ENCODE measurements at places on chromosomes 12 and 14.
A peak's percentile ranks its signal among the peaks of the same experiment; 100 is the strongest.

DNA sequence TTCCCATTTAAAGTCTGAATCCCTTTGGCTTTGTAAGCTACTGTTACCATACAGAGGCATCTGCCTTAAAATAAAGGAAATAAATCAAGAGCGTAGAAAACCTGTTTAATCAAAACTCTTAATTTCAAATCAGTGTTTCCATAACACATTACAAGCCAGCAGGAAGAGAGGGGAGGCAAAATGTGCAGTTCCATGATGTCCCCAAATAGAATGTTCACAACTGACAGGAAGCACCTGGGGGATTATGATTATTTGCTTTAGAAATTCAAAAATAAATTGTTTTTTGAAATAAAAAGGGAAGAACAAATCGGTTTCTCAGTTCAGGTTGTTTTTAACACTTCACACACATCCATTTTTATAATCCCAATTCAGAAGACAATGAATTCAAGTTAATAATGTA, 21.4 kb downstream of the SOCS2 start:
- no peak for DNase-seq

GRCh38 chr12:94280063-94280462, 131.7 kb downstream of the PLXNC1 start:
- DNase-seq: no peak

GRCh38 chr14:74080820-74081460, 3.3 kb downstream of the ALDH6A1 start:
- DNase-seq: no peak

DNA sequence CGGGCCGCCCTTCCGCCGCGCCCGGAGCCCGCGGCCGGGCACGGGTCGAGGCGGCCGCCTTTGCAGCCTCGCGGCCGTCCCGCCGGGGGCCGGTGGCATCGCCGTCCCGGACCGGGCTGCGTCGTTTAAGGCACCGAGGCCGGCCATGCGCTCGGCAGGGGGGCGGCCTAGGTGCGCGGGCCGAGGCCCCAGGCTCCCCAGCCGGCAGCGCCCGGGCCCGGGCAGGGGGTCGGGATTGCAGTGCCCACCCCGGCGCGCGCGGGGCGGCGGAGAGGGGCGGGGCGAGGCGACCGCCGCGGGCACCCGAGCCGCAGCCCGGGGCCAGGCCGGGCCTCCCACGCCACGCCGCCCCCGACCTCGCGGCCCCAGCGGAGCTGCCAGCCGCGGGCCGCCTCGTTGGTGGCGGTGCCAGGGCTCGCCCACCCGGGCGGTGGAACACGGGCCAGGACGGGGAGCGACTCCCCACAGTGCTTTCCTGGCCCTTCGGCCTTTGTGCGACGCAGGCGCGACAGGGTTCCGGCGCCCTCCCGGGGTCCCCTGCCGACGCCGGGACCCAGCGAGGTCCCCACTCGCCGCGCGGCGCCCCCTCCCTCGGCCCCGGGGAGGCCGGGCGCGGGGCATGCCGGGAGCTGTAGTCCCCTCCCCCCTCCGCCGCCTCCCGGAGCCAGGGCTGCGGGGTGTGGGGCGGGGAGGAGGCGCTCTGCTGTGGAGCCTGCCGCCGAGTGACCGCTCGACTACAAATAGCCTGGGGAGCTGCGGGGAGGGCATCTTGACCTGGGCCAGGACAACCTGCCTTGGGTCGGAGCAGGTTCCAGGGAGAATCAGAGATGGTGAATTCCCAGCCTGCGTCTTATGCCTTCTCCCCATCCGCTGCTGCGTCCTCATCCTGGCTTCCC, 769 bp downstream of the FKBP4 start:
- peak; percentile 56 for DNase-seq

DNA sequence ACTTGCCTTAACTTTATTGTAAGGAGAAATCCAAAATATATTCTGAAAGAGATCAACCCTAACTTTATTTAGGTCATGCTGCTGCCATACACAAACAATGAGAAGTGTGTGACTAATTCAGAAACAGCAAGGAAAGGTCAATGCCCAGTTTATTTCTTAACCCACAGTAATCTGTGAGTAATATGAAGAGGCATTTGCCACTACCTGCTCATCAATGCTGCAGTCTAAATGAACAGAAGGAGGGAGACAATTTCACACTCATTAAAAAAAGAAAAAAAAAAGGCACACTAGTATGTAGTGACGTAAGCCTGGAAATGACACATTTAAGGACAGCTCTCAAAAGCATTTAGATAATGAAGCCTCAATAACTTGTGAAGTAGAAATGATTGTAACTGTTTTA, 90.5 kb upstream of the FOXN3 start:
- DNase-seq: peak; percentile 14

- DNase-seq: no peak
These were observed 13.2 kb upstream of the CDH24 start for GRCh38 chr14:23070262-23071129.

DNA sequence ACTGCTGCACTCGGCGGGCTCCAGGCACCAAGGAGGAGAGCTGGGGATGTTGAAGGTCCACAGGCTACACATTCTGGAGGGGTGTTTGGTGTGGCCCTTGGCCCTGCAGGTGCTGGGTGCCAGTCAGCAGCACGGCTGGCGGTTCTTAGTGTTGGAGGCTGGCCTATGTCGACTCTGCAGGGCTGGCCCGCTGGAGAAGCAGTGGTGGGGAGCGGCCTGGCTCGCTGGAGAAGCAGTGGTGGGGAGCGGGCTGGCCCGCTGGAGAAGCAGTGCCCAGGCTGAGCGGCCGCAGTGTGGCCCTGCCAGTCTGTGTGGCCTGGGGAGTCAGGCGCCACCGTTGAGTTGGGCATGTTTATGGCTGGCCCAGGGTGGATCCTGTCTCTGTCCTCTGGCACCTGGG, 27.3 kb downstream of the MTA1 start:
- no peak for DNase-seq

- DNase-seq: peak; percentile 82
These were observed 12.4 kb downstream of the MSI1 start for GRCh38 chr12:120356567-120357030.

- DNase-seq: no peak
These were observed 723.7 kb downstream of the C12orf50 start for GRCh38 chr12:87305481-87305880.

DNA sequence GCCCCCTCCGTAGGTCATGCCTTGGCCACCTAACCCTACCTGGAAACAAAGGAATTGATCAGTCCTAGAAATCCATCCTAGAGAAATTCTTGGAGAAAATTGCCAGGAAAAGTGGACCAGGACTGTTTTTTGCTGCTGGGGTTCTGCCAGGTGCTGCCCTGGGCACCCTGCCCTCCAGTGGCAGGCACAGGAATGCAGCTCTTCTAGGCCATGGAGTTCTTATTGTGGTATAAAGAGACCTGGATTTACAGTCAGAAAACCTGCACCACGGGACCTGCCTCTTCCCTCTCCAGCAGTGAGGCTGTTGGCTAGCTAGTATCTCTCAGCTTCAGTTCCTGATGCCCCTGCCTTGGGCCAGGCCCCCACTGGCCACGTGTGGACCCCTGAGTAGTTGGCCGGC, 59.7 kb downstream of the SLC24A4 start:
- DNase-seq: no peak

GRCh38 chr12:87405918-87406317, 623.3 kb downstream of the C12orf50 start:
- no peak for DNase-seq

DNA sequence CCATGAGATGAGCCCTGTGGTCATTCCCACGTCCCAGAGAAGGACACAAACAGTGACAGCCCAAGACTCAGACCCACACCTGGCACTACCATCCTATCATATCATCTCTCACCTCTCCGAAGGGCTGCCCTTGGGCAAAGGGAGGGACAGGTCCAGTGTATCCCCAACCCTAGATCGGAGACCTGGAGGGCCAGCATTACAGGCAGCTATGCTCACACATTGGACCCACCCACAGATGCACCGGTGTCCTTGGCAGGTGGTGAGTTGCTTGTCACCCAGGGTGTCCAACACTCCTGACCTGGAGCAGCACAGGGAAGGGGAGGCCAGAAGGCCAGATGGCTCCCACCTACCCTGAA, 117.4 kb downstream of the DICER1 start:
- DNase-seq: no peak

DNA sequence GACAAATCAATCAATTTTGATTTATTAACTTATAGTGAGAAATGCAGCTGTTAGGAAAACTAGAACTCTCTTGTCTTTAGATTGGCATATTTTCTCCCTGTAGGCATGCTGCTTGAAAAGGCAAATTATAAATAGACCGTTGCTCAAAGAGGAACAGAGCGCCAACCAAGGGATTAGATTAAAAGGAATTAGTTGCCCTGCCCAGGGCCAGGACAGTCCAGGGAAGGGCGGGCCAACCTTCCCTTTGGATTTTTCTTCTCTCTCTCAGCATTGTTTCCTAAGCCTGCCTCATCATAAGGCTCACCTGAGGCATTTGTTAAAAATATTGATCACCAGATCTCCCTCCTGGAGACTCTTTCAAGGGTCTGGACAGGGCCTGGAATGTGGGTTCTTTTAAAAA, 8.6 kb downstream of the CIPC start:
- no peak for DNase-seq

DNA sequence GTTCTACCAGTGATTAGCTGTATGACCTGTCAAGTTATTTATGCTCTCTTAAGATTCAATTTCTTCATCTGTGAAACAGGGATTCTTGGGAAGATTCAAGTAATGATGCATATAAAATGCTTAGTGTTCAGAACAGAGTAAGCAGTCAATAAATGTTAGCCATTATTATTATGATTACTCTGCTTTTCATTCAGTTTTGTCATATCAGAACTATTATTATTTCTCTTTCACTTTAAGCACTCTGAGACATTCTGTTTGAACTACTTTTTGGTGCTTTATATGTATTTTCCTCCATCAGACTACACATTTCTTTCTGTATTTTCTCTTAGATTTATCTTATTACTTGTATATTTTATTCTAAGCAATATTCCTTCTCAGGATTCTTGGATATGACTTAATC, 81.2 kb downstream of the CFAP54 start:
- no peak for DNase-seq

DNA sequence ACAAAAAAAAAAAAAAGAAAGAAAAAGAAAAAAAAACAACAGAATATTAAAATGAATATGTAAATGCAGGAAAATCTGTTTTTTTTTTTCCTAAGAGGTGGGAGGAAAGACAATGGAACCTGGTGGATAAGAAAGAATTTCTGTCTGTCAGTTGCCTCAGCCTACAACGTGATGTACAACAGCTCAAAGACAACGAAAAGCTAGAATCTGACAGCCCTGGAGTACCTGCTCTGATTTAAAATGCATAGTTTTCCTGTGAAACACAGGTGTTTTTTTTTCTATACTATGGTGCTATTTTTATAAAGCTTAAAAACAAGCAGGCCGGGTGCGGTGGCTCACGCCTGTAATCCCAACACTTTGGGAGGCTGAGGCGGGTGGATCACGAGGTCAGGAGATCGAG, 30.0 kb upstream of the ULK1 start:
- no peak for DNase-seq

DNA sequence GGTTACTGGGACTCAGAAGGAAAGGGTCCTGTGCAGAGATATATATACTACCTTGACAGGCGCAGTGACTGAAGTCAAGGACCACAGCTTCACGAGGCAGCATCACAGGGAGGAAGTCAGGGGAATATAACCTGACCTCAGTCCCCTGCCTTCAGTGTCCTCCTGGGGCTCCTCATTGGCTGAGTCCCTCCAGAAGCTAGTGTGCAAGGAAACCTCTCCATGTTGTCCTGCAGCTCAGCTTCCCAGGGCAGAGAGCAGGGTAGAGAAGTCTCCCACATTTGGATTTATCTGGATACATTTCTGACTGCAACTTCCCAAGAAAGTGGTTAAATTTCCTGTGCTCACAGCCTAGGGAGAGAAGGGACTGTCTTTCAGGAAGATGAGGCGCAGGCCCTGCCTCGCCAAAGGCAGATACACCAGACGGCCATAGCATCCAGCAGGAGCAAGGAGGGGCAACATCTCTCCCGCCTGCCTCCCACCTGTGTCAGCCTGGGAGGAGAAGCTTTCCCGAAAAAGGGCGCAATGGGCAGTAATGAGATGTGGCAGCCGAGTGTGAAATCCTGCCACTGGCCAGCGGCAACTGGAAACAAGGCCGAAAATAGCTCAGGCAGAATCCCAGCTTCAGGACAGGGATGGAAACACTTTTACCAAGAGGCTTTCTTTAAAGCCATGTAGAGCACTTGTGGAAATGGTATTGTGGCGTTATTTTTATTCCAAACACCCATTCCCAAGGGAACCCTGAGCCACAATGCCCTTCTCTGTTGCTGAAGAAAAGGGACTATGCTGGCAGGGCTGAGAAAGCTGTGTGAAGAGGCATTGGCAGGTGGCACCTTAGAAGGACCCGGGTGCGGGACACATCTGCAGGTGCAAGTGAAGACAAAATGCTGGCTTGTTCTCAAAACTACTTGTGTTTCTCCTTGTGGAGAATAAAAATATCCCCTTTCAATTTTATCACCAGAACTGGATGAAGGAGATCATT, 54.9 kb upstream of the HIF1A start:
- no peak for DNase-seq

GRCh38 chr12:95396849-95397468, 77.0 kb upstream of the METAP2 start:
- peak; percentile 19 for DNase-seq

- no peak for DNase-seq
These were observed 1025.4 kb upstream of the LRFN5 start for GRCh38 chr14:40581264-40581663.

GRCh38 chr12:88579161-88579517, 1.1 kb downstream of the KITLG start:
- peak; percentile 76 for DNase-seq

GRCh38 chr12:94157981-94158411, 9.6 kb downstream of the PLXNC1 start:
- DNase-seq: no peak

- no peak for DNase-seq
These were observed 4.5 kb downstream of the E2F7 start for GRCh38 chr12:77060883-77061240.

- no peak for DNase-seq
These were observed 28.5 kb downstream of the FAM222A start for GRCh38 chr12:109741970-109742703.

DNA sequence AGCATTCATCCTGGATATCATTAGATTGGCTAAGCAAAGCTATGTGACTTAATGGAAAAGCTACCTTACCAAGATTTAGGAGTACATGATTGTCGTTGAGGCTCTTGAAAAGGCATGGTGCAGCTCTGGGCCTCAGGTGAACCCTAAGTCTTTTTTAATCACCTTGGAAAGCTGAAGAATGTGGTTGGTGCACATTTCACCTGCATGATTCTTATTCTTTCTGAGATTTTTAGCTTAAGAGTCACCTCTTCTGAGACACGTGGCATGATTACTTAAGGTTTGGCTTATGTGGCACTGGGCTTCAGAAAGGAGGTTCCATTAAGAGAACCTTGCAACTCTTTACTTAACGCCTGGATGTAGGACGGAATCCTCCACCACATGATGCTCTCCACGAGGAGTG, 498.5 kb downstream of the TMEM117 start:
- DNase-seq: no peak

GRCh38 chr14:38108681-38109080, 99.0 kb upstream of the SSTR1 start:
- DNase-seq: no peak

- peak; percentile 15 for DNase-seq
These were observed 283 bp downstream of the LMO3 start for GRCh38 chr12:16605642-16606116.

- DNase-seq: peak; percentile 79
These were observed 10.2 kb downstream of the CD69 start for GRCh38 chr12:9750276-9751203.

GRCh38 chr12:52627395-52628110, 9.2 kb upstream of the KRT73 start:
- DNase-seq: no peak

- no peak for DNase-seq
These were observed 6.0 kb upstream of the RNASE6 start for GRCh38 chr14:20775043-20775442.

GRCh38 chr14:93797071-93797470, 8.8 kb upstream of the PRIMA1 start:
- DNase-seq: no peak
